AG04450 (cell line): ENCODE measurements at places on chromosomes 1 and 21.

DNA sequence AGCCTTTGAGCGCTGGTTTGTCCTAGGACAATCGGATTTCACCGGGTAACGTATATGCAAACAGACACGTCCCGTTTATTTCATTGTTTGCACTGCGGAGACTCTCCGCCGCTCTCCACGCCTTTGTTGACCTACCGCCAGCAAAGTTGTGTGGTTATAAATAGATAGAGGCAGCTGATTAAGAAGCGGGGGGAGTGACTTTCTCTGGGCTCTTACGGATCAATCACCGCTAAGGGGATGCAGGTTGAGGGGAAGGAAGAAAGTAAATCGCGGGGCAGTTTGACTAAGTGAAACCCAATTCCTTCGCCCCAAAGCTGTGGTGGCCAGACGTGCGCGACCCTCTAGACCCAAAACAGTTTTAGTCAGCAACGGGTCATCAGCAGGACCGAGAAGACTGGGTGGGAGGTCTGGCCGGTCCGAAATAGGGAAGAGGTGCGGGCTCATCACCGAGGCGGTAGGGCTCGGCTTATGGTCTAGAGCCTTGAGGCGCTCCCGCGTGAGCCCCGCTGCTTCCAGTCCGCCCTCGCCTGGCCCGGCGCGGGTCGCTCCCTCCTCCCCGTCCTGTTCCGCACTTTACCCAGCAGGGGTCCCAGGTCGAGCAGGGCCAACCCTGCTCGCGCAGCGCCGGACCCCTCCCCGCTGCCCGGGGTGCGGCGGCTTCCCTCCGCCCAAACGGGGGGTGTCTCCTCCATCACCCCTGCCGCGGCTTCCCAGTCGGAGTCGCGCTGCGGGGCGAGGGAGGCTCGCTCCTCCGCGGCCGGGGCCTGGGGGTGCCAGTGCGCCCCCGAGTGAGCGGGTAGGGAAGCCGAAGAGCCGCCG is 120.8 kb upstream of the RRP15 start:
- DNase-seq = no peak

DNA sequence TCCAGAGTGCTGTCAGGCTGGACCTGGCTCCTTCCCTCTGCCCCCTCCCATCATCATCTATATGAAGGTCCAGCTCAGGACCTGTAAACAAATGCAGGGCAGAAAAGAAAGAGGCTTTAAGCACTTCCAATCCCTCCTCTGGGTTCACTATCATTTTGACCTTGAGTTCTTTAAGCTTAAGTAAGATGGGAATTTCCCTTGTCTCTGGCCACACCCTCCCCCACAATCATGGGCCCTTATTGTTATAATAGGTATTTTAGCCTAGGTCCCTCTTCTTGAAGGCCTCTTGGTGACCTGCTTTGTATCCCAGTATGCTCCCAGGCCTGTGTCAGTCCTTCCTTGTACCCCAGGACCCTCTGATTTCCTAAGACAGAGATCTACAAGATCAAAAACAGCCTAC is 45.1 kb upstream of the EPS15 start:
- no peak for DNase-seq

- DNase-seq = peak; percentile 68
Measured at GRCh38 chr21:28142697-28143096, 850.0 kb downstream of the LTN1 start.

DNA sequence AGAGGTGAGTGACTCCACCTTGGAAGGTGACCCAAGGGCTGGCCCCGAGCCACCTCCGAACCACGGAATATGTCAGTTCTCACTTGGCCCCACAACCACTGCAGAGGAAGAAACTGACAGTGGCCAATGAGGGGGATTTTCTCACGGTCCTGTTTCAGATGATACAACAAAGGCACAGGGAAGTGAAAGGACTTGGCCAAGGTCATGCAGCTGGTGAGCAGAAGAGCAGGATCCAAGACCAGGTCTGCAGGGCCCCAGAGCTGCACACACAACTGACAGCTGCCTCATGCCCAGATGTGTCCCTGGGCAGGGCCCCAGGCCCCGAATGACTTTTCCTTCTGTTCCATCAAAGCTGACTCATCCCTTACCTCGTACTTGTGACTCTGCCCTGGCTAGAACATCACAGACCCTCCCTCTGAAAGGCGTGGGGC is 25.8 kb upstream of the EVA1B start:
- DNase-seq = no peak

DNA sequence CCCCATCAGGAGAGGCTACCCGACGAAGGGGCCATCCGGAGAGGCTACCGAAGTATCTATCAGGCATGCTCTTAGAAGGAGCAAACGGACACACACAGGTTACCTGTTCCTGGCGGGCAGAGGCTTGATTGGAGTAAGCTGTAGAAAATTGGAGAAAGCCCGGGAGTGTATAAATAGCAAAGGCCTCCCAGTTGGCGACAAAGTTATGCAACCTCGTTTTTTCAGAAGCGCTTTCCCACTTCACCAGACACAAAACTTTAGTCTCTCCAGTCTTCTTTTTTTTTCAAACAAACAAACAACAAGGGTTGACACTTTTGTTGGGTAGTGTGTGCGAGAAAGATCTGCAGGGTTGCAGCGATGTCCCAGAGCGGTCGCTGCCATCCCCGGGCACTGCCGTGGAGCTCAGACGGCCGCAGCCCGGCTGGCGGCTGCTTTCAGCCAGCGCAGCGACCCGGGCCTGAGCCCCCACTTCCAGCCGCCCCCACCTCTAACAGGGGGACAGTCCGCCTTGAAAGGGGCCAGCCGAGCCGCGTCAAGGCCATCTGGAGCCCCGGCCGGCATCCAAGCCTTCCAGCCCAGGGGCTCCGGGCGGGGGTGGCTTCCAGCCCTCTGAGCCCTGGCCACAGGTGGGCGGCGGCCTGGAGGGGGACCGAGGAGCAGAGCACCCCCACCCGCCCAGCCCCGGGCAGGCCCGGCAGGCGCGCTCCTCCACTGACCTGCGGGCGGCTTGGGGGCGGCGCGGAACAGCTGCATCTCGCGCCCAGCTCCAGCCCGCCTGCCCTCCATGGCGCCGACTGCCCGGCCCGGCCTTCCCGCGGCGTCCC is 616 bp downstream of the MCOLN3 start:
- DNase-seq = no peak

- no peak for DNase-seq
Measured at GRCh38 chr1:15836772-15837669, 10.5 kb upstream of the SPEN start.

- no peak for DNase-seq
Measured at GRCh38 chr1:153705484-153705883, 22.4 kb upstream of the INTS3 start.

GRCh38 chr1:96962751-96963211 is 241.2 kb downstream of the PTBP2 start:
- DNase-seq = no peak

- DNase-seq = no peak
Measured at GRCh38 chr1:109722908-109723691, 11.0 kb downstream of the GSTM5 start.

- DNase-seq = no peak
Measured at GRCh38 chr1:1260843-1261560, 12.7 kb downstream of the UBE2J2 start.

GRCh38 chr1:39845569-39846566 is 37.4 kb downstream of the TRIT1 start:
- DNase-seq = peak; percentile 75

DNA sequence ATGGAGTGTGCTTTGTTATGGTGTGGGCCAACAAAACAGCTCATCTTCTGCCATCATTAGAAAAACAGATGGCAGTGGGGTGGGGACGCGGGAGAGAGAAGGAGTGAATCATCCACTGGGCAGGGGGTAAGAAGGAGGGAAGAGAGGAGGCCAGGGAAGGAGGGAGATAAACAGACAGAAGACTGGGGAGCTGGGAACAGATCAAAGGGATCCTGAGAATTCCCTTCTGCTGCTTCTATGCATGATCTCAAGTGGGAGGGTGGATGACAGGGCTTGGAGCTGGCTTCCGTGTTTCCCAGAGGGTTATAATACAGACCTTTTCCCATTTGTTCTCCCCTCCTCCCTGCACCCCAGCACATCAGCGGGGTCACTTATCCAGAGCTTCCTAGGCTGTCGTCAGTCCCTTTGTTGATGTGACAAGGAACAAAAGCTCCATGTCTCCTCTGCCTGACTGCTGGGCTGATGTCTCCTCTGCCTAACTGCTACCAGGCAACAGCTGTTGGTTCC is 338.6 kb downstream of the PAPPA2 start:
- no peak for DNase-seq

DNA sequence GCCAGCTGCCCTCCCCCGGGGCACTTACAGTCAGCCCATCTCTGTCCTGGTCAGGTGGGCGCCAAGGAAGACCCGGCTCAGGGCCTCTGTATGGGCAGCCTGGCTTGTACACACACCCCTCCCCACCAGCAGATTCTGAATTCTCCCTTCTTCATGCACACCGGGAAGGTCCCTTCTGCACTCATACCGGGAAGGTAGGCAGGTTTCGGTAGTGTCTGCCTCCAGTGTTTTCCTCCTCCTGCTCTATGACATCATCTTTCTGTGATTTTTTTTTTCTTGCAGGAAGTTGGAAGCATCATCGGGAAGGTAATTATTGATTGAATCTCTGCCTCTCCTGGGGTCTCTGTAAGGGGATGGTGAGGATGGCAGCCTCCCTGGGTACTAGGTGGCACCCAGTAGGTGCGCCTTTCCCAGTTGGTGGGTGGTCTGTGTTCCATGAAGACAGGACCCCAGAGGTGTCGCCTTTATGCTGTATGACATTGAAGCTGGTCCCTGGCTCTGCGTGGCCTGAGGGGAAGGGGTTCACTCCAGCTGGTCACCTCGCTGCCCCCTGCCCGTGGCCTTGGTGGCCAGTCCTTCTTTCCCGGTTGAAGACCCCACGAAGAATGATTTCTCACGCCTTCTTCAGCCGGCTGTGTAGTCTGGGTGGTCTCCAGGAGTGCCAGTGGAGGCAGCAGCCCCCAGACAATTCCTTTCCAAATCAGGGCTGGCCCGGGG is 82.1 kb upstream of the COL6A1 start:
- no peak for DNase-seq

DNA sequence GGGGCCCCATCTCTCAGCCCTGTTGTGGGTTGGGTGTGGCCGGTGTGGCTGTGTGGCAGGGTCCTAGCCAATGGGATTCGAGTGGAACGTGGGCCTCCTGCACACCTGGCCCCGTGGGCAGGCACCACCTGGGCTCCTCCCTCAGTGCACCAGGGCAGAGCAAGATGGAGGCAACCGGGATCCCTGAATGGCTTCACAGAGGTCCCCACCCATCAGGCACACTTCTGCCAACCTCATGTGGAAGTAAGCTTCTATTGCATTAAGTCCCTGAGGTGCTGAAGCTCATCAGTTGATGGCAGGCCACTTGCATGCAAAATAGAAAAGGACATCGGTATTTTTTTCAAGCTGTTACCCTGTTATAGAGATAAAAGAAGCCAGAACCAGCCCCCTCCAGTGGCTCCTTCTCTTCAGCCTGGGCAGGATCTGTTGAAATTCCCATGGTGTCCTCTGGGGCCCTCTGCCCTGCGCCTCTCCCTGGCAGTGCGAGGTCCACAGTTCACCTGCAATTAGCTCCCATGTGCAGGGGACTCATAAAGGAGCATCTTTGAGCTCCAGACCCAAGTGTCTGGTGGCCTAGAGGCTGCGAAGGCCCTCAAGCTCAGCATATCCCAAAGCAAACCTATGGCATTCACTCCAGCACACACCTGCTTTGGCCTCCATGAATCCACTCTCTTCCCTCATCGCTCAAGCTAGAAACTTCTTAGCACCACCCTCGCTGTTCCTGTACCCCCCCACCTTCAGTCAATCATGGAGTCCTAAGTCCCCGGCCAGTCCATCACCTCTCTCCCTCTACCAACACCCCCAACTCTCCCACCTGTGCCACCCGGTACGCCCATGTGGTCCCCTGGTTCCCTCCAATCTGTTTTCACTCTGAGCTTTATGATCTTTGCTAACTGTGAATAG is 2.1 kb upstream of the SLC45A1 start:
- DNase-seq = no peak

- no peak for DNase-seq
Measured at GRCh38 chr1:21590934-21591333, 78.2 kb downstream of the RAP1GAP start.

- DNase-seq = no peak
Measured at GRCh38 chr1:107293901-107294613, 153.2 kb downstream of the NTNG1 start.

DNA sequence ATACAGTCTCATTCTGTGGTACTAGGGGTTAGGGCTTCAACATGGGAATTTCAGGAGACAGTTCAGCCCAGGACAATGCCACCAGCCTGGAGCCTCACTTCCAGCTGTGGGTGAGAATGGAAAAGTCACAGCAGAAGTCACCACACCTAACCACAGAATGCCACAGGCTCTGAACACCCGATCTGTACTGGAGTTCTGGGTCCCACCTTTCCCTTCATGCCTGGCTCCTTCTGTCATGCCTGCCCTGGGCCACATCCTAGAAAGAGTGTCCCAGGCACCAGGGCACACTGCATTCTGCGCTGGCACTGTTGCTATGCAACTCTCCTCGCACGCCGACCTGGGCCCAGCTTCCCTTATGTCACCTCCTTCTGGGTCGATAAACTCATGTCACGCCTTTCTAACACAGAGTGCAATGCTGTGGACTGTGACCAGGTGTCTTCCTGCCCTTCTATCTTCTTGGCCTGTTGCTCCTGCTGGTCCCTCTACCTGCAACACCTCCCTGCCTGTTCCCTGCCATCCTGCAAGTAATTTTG is 21.2 kb downstream of the RCSD1 start:
- DNase-seq = no peak

- no peak for DNase-seq
Measured at GRCh38 chr21:30148906-30149305, 17.7 kb downstream of the CLDN17 start.

- no peak for DNase-seq
Measured at GRCh38 chr21:33203371-33203724, 26.4 kb upstream of the IFNAR2 start.

- DNase-seq = no peak
Measured at GRCh38 chr1:101317590-101317989, 80.8 kb downstream of the S1PR1 start.

GRCh38 chr1:58190267-58190988 is 356.1 kb downstream of the OMA1 start:
- no peak for DNase-seq
